ENCODE measurements at places on chromosomes 11 and 22.

DNA sequence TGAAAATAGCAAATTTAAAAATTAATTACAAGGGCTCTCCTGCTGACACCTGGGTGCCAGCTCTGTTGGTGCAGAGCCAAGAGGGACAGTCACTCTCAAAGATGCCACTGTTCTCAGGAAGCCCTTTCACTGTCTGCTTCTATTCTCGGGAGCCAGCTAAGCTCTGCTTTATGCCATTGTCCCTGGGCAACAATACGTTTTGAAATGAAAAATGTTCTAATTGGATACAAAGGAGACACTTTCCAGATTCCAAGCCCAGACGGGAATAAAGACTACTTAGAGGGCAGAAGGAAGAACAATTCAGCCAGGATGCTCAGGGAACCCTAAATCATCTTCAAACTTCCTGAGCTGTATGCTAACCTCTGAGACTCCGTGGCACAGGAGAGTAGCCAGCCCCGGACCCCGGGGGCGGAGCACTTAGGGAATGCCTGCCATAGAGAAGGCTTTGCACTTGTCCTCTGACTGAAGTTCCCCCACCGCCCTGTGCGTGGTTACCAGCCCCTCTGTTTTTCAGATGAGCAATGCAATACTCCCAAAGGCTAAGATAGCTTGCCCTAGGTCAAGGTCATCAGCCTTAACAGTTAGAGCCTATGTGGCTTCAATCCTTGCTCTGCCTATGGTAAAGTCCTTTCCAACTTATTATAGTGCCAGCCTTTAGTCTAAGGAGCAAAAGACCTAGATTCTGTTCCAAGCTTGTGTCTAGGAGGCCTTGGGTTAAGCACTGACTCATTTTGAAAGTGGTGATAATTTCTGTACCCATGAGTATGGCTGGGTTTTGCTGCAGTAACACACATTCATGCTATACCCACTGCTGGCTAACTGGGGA lies 150.9 kb downstream of the CACNA1I start:
- DNase-seq = no peak

GRCh38 chr11:35558513-35558912 lies 33.1 kb upstream of the PAMR1 start:
- DNase-seq = no peak

DNA sequence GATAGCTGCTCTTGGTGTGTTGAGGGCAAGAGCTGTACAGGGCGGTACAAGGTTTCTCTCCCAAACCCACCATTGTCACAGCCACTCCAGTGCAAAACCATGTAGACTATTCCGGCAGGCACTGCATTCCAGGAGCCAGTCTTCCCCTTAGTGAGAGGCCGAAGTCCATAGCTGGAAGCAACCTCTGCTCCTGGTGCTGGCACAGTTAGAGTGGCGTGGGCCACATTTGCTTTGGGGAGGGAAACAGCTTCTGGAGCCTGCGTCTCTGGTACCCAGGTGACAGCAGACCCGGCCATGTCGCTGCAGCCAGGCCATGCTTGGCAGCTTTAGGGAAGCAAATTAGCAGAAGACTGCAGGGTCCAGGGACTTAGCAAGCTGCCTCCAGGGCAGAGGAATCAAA lies 788.0 kb downstream of the BRD1 start:
- DNase-seq = no peak

- DNase-seq = no peak
Observed at GRCh38 chr11:111833524-111833923, 37.9 kb downstream of the ALG9 start.

- DNase-seq = no peak
Observed at GRCh38 chr11:62087694-62088093, 36.1 kb upstream of the INCENP start.

GRCh38 chr11:123190518-123190917 lies 4.5 kb downstream of the CLMP start:
- no peak for DNase-seq

GRCh38 chr11:127114035-127114434 lies 113.5 kb upstream of the KIRREL3 start:
- DNase-seq = no peak

DNA sequence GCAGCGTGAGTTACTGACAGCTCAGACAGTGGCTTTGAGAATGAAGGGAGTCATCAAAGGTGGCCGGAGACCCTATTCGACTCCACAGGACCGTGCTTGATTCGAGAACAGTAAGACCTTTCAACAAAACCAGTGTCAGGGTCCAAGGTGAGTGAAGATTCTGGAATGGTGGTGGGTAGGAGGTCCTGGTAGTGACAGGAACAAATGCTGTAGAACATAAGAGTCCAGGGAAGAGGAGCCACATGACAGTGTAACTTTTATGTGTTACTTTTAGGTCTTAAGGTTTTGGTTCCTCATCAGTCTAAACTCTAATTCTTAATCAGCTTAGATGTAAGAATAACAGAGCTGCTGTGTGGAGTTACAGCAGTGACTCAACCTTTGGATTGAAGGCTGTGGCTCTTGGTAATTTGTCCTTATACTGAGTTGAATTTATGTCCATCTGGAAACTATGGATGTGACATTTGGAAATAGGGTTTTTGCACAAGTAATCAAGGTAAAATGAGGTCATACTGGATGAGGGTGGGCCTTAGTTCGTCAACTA lies 1.8 kb downstream of the TBC1D22A start:
- DNase-seq = no peak

DNA sequence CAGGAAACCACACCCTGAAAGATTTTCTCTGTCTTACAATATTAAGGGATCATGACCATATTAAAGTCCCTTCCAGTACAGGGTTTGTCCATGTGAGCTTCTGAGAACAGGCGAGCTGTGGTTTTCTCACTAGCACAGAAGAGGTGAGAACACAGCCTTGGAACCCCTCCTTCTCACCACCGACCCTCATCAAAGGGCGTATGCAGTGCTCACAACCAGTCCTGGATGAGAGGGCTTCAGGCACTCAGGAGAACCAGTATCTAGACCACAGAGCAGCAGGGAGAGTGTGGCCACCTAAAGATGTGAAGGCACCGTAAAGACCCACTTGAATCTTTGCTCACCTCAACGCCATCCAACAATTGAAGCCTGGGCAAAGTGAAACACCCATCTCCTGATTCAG lies 397.0 kb downstream of the ETS1 start:
- DNase-seq = no peak

DNA sequence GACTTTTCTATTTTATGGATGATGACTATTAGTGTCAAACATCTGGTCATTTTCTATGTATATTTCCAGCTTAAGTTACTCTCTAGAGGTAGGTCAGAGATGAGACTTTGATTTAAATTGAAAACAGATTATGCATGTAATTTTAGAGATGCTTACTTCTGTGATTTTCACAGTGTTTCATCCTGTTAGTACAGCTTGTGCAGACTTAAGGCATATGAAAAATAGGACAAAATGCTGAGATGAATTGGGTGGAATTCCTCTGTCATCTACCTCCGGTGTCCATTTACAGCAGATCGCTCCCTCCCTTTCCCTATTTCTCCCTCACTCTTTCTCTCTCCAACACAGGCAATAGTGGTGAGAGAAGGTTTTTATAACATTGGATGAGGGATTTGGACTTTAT lies 14.1 kb downstream of the JAM3 start:
- no peak for DNase-seq

GRCh38 chr11:44116234-44116830 lies 20.9 kb downstream of the EXT2 start:
- DNase-seq = no peak

DNA sequence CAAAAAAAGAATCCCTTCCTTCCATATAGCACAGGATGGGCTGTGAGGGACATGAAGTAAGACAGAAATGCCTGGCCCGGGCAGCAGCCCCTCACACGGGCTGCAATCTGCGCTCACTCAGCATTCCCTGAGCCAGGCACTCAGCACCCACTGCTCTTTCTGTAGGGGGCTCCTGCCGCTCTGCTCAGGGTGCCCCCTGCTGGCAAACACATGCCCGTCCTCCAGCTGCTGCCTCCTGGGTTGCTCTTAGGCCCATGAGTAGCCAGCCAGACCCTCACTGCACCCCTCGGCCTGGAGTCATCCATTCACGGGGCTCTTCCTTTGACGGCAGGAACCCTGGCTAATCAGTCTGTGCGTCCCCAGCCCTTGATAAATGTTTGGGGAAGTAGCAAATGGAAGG lies 6.9 kb downstream of the MCAT start:
- DNase-seq = no peak

- no peak for DNase-seq
Observed at GRCh38 chr11:65897020-65897471, 3.1 kb downstream of the FOSL1 start.

GRCh38 chr11:18958221-18958910 lies 19.2 kb upstream of the MRGPRX1 start:
- DNase-seq = no peak

DNA sequence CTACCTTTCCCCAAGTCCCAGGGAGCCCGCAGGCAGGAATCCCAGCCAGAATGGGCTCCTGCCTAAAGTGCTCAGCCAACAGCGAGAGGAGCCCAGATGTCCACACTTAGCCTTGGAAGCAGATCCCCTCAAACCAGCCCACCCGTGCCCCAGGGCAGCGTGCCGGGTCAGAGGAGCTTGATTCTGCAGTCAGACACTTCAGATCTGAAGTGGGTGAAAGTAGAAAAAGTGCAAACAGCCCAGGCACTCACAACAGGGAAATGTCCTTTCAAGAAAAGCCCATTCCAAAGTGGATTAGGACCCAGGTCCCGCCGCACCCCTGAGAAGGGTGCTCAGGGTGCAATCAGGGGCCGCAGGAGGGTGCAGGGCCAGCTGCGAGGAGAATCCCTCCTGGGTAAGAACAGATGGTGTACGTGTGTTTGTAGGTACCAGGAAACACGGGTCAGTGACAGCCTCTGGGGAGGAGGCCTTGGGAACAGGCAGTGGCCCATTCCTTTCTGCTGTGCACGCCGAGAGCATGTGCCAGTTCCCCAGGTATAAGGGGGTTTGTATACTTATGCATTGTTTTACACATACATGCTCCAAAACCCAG lies 17.7 kb downstream of the ELFN2 start:
- DNase-seq = no peak

- DNase-seq = no peak
Observed at GRCh38 chr11:64314146-64314804, 3.1 kb downstream of the TRMT112 start.

- DNase-seq = no peak
Observed at GRCh38 chr11:80700386-80700785, 1259.6 kb upstream of the TENM4 start.

DNA sequence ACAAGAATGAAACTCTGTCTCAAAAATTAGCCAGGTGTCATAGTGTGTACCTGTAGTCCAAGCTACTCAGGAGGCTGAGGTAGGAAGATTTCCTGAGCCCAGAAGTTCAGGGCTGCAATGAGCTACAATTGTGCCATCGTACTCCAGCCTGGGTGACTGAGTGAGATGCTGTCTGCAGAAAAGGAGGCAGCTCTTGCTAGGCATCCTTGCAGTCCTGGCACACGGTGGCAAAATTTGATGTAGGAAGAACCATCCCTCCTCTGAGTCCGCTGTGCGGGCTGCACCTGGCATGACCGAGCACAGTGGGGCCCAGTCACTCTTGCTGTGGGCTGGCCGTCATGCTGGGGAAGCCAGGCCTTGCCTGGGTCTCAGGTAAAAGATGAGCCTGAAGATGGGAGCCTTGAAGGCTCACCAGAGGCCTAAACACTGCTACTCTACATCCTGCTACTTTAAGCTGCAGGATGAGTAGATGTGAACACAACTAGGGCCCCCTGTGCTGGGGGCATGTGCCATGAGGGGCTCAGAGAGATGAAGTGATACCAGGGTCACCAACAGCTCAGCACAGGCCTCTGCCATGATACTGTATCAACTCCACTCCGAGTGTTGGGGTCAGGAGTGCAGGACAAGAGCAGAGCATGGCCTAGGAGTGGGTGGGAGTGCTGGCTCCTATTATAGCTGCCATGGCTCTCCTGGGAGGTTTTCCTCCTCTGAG lies 18.6 kb downstream of the CDC45 start:
- DNase-seq = no peak

GRCh38 chr11:76459299-76459698 lies 14.5 kb downstream of the EMSY start:
- no peak for DNase-seq

GRCh38 chr11:69954756-69955155 lies 123.4 kb upstream of the ANO1 start:
- DNase-seq = no peak

DNA sequence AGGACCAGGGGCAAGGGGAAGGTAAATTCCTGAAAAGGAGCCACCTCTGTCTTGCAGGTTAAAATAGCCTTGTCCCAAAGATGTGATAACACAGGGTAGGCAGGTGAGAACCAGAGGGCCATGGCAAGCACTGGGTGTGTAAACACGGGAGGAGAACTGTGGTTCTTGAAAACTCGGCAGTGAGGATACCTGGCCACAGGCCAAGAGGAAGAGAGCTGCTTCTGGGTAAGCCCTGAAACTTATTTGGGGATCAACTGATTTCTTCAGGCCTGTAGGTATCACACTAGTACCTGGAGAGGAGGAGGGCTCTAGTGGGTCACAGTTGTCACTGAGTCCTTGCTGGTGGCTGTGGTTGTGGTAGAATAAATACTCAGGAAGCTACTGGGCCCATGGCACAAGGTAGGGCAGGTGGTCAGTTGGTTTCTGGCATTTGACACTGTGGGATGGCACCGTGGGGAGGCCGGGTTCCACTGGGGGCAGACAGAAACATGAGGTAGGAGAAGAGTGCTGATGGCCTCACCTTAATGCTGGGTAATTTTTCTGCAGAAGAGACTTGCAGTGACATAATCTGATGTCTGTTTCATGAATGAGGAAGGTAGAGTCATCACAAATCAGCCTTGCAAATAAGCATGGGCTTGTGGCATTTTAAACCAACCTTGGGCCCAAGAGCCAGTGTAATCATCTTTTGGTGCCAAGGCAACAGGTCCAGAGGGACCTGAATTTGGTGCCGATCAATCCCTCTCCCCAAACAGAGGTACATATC lies 22.0 kb downstream of the AMPD3 start:
- DNase-seq = no peak

DNA sequence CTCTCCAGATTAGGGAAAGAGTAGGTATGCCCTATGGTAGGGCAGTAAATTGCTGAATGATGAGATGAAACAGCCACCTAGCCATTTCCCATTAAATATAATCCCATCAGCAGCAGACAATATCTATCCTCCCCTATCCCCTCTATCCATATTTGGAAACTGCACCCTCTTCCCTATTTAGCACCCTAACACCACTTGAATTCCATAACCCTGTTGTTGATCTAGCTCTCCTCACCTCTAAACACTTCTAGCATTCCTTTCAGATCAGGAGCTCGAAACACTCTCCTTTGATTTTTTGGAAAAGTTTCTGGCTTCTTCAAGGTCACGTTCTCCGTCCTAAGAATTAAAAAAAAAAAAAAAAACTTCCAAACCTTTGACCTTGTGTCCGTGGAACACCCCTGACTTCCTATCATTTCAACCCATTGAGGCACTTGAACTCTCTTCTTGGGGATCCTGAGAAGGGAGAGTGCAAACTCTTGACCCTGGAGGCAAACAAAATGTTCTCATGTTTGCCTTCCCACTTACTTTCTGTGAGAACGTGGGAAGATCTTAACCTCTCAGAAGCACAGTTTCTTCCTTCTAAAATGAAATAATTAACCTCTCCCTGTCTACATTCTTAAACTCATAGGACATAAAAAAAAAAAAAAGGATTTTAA lies 19.0 kb downstream of the TRIM5 start:
- no peak for DNase-seq
